SHP77 treated with DMSO at 0.1 percent for 48 hours (cell line): ENCODE measurements at places on chromosomes 5 and 9.

- no peak for DNase-seq
These were observed 55.9 kb downstream of the ABCA1 start for GRCh38 chr9:104871961-104872527.

GRCh38 chr5:172504701-172505402 is 50.5 kb upstream of the SH3PXD2B start:
- DNase-seq: no peak

GRCh38 chr9:18396102-18396728 is 77.7 kb upstream of the ADAMTSL1 start:
- no peak for DNase-seq

- DNase-seq: no peak
These were observed 222.2 kb downstream of the MAST4 start for GRCh38 chr5:66818304-66818934.
